ENCODE measurements at places on chromosomes 7 and 10. TPM values are rescaled to one million over a fixed set of nuclear protein-coding genes. Genes with fewer than 3 reads are reported as not detected.

GRCh38 chr10:126583552-126584200 lies 86.8 kb downstream of the C10orf90 start:
- DNase-seq = no peak

GRCh38 chr7:105210721-105211205 lies 178.0 kb downstream of the SRPK2 start:
- no peak for DNase-seq

DNA sequence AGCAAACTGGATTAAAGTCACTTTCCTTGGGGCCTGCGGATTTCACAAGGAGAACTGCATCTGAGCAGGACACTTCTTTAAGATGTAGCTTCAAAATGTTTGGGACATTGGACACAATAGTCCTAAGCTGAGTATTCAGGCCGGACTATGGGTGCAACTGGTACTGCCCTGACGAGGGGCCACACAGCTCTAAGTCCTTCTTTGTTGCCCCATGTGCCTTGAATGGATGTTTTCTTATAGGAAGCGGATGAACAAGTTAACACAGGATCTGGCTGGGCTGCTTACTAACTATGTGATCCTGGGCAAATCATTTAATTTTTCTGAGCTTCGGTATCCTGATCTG lies 147.8 kb upstream of the KLF14 start:
- no peak for DNase-seq

The CNPY1 gene
- total RNA-seq = not detected

The ATP6V0A4 gene
- total RNA-seq = not detected

The HMX3 gene
- total RNA-seq = 0.36 TPM

The AOAH gene
- 31.6 TPM for total RNA-seq
